ENCODE measurements at places on chromosomes 13 and 19. TPM values are rescaled to one million over a fixed set of nuclear protein-coding genes. Genes with fewer than 3 reads are reported as not detected.

DNA sequence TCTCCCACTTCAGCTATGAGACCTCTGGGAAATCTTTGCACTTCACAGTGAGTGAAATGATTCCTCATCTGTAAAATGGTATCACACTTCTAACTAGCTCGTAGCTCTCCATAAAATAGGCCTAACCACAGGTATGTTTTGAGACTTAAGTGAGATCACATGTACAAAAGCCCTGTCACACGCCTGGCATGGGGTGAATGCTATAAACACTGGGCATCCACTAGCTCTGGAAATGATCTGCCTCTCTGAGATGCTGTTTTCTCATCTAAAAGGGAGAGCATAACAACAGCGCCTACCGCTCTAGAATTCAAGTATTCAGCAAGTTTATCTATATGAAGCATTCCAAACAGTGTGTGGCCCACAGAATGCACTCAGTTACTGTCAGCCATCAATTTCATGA, 2.2 kb downstream of the AKT2 start:
- DNase-seq: no peak

DNA sequence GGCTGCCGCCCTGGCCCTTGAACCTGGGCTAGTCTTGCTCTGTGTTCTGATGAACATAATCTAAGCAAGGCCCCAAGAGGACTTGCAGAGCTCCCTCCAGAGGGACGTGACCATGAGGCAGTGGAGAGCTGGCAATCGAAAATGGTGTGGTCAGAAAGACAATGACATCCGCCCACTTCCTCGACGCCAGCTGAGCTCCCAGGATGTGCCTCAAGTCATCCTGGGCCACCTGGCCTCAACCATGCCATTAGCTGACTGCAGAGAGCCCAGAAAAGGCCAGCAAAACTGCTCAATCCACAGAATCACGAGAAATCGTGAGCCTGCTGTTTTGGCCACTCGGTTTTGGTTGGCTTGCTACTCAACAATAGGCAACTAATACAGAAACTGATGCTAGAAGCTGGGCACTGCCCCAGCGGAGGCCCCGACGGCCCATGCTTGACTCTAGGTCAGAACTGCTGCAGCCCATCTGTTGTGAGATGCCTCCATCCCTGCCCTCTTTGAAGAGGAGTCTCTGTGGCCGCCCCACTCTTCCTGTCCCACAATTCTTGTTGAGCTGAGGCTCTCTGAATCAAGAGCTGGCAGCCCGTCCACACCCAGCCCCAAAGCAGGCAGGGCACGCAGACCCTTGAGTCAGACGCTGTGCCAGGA, 53.3 kb downstream of the STK24 start:
- no peak for DNase-seq

DNA sequence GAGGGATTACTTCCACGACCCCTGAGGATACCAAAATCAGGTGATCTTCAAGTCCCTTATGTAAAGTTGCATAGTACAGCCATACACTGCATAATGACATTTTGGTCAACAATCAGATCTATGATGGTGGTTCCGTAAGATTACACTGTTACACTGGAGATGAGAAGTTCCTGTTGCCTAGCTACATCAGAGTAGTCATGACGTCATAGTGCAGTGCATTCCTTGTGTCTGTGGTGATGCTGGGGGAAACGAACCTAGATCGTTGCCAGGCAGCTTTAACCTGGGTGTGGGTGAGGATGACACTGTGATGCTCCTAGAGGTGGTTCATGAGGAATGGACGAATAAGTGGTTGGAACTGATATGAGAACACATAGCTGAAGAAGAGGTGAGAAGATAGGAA, 9.1 kb downstream of the ZNF610 start:
- DNase-seq: no peak

DNA sequence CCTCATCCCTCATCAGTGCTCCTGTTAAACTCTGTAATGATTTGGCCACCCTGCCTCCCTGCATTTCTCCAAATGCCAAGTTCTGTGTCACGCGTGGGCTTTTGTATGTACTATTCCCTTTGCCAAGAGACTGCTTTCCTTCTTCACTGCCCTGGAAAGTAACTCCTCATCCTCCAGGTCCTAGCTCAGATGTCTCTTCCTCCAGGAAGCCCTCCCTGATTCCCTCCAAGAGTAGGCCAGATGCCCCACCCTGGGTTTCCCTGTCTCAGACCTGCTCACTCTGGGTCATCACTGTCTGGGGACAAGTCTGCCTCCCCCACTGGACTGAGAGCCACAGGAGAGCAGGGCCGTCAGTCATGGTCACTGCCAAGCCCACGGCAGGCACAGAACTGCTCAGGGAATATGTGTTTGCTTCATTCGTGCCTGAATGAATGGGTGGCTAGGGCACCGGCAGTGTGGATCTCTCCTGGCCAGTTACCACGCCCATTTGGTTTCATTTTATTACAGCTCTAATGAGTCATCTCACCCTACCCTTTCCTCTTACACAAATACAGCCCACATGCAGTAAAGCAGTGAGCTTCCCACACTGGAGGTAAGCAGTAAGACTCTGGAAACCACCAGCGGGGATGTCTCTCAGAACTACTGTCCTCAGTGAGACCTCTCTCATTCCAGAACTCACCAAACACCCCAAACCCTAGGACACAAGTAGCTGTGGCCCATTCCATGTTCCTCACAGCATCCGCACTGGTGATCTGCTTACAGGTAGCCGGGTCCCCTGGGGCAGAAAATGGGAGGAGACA, 12.1 kb upstream of the GPR4 start:
- peak; percentile 97 for DNase-seq

GRCh38 chr13:33109801-33110200, 93.6 kb downstream of the KL start:
- DNase-seq: no peak

DNA sequence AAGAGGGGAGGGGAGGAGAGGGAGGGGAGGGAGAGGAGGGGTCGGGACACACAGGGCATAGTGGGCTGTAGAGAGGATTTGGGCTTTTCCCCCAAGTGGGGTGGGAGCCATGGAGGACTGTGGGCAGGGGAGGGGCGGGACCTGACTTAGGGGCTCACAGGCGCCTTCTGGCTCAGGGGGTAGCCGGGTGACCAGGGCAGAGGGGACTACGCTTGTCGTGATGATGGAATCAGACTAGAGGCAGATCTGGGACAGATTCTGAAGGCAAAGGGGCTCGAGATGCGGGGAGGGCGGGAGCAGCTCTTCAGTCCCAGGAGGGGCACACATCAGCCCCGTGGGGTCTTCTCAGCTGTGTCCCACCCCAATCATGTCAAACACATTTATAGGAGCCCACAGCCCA, 13.5 kb downstream of the NDUFA11 start:
- DNase-seq: no peak

DNA sequence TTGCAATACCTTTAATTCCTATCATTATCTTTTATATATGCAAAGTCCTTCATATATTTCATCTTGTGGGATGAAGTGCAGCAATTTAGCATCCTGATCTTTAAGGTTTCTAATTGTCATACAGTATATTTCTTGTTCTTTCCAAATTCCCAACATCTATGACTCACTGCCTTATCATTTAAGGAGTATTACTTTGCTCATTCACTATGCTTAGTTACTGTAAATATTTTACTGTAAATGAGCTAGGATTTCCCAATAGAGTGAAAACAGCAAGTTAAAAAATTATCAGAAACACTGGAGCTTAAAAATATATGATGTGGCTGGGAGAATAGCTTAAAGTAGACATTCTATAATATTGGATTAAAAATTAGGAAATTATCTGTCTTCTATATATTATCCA, 69.9 kb downstream of the SLITRK6 start:
- no peak for DNase-seq

The VPS36 gene
- total RNA-seq: 32.8 TPM

The COL5A3 gene
- not detected for total RNA-seq

The ZNF296 gene
- total RNA-seq: 1.5 TPM

The CD33 gene
- total RNA-seq: not detected

All from HT-29 (cell line).